ENCODE measurements at places on chromosomes 7 and 10.

GRCh38 chr7:15751191-15751701 lies 64.8 kb upstream of the MEOX2 start:
- DNase-seq, result no peak

GRCh38 chr7:132002343-132002968 lies 446.0 kb upstream of the PODXL start:
- no peak for DNase-seq

GRCh38 chr10:24944512-24945255 lies 7.7 kb downstream of the PRTFDC1 start:
- no peak for DNase-seq

DNA sequence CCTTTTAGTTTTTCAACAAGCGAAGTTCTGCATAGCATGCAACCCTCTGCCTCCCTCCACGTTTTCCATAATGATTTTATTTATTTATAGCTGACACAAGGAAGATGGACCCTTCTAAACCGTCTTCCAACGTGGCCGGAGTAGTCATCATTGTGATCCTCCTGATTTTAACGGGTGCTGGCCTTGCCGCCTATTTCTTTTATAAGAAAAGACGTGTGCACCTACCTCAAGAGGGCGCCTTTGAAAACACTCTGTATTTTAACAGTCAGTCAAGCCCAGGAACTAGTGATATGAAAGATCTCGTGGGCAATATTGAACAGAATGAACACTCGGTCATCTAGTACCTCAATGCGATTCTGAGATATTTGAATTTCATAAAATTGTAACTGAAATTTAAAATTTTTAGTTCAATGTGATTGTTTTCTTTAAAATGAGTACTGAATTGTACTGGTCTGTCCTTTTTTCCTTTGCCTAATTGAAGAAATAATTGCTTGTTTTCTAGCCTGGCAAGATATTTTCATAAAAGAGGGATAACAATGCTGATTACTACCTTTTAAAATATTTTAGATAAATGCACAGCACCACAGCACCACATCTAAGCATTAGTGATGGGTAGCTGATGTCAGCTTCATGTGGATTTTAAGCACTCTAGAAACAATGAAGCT lies 41.5 kb upstream of the SLC39A12 start:
- DNase-seq, result peak; percentile 7

GRCh38 chr10:73110345-73110849 lies at the start of gene NUDT13:
TSS of gene NUDT13 (plus strand) at chr10:73110455. CDS start at chr10:73114366, 3,911 bp downstream.
- DNase-seq, result peak; percentile 41

DNA sequence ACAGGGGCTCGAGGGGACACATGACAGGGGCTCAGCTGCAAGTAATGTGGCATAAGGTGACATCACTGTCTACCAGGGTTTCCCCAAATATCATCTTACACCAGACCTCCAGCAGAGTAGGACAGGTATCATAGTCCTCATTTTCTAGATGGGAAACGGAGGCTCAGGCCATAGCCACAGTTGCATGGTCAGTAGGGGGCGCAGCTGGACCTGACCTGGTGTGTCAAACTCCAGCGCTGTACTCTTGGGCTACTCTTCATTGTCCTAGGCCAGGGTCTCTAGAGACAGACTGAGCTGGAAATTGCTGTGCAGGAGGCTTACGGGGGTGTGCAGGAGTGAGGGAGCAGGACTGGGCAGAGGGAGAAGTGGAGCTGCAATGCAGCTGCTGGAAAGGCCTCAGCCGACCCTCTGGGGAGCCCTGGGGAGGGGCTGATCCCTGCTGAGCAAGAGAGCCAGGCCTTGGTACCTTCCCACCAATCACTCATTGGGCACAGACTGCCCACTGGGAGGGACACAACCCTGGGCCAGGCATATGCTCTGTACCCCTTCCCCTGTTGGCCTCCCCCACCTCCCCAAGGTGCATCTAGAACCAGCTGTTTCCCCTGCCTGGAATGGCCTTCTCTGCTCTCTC lies 89.9 kb downstream of the CDH23 start:
- DNase-seq, result peak; percentile 79

DNA sequence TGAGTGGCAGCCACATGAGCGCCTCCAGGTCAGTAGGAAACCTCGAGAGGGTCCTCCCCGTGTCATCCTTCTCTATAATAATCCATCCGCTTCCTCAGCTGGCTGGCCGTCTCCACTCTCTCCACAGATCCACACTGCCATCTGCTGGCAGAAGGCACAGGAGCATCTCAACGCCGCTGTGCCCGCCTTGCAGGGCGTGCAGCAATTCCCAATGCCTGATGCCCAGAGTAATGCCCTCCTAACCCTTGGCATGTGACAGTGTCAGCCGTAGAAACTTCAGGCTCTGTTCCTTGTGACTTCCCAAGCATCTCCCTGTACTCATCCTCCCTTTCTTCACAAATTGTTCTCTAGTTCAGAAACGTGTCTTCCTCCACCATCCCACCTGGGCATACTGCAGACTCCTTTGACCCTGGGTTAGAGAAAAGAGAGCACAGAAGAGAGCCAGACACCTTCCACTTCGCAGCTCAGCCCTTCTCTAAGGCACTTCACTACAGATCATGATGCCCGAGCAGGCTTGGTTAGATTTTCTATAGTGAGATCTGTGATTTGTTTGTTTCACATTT lies 70.8 kb downstream of the XPNPEP1 start:
- DNase-seq, result peak; percentile 83

DNA sequence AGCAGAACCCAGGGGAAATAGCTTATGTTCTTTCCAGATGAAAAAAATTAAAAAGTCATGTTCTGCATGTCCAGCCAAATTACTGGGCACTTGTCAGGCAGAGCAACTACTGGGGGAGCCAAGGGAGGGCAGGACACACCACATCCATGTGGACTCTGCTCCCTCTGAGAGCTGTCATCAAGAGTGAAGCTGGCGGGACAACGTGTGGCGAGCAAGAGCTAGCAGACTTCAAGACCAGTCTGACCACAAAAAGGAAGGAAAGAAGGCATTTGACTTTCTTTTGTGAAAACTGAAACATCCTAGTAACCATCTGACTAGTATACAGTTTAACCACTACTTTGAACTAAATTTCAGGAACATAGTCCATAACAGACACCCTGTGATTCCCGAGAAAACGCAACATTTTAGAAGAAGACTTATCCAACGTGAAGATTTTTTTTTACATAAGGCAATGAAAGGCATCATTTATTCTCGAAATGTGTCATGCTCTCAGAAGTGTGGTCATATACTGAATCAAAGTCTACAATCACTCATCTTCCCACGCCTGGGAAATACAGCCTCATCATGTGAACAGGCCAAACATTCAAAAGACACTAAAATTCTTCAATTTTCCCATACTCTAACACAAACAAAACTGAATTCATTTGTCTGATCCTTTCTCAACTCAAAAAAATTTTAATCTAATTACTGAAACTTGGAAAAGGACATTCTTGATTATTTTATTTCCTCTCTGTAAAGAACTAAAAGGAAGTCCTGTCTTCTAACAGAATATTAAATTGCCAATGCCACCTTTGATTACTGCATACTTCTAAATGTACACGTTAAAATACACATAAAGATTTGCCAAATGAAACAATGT lies 15.5 kb downstream of the CYTH3 start:
- DNase-seq, result peak; percentile 41

GRCh38 chr7:65798111-65799075 lies 74.5 kb upstream of the VKORC1L1 start:
- DNase-seq, result no peak
